Liver (tissue), 10 donors: ENCODE measurements at places on chromosomes 4 and X. TPM values are rescaled to one million over a fixed set of nuclear protein-coding genes. Genes with fewer than 3 reads are reported as not detected.

REPS2 gene
- 10.7 TPM for total RNA-seq

MXRA5 gene
- total RNA-seq: 1.0 TPM

- H3K27ac ChIP-seq: no peak overlapping the region
- DNase-seq: no peak
- no peaks in the 10 kb centered on the region for H3K27me3 ChIP-seq
- H3K4me1 ChIP-seq: no peaks in the 10 kb centered on the region
These were observed 299.9 kb downstream of the UNC5C start for GRCh38 chr4:95248720-95249425.

GRCh38 chrX:68694435-68695205 lies 47.2 kb downstream of the STARD8 start:
- H3K36me3 ChIP-seq: no peaks in the 10 kb centered on the region
- peak overlapping the region; percentile 90 for H3K27ac ChIP-seq
- H3K4me3 ChIP-seq: peak overlapping the region; percentile 80
- H3K4me1 ChIP-seq: peaks cover 19% of the 10 kb centered on the region

DNA sequence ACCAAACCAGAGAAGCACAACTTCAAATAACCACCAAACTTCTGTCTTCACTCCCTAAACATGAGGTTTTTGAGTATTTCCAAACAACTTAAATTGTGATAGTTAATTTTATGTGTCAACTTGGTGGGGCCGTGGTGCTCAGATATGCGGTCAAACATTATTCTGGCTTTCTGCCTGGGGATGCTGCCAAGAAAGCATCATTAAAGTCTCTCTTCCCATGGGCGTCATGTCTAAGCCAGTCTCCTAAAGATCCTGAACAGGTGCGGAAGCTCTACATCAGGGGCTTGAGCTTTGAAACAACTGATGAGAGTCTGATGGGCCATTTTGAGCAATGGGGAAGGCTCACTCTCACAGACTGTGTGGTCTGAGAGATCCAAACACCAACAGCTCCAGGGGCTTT lies 24.1 kb upstream of the SOD3 start:
- H3K27ac ChIP-seq: no peak overlapping the region
- H3K4me1 ChIP-seq: no peaks in the 10 kb centered on the region
- DNase-seq: no peak
- H3K36me3 ChIP-seq: no peaks in the 10 kb centered on the region
- no peaks in the 10 kb centered on the region for H3K27me3 ChIP-seq
